A172 (cell line): ENCODE measurements at places on chromosomes 2 and 18. TPM values are rescaled to one million over a fixed set of nuclear protein-coding genes. Genes with fewer than 3 reads are reported as not detected.
A peak's percentile ranks its signal among the peaks of the same experiment; 100 is the strongest.

HAAO gene
- total RNA-seq = not detected in 2 replicates

SLC16A14 gene
- total RNA-seq = not detected in 2 replicates

UGT1A1 gene
- not detected in 2 replicates for total RNA-seq

CD207 gene
- total RNA-seq = 0.14 TPM in 1 of 2 replicates, not detected in the other

HNMT gene
- 22.6 and 32.8 TPM in 2 replicates for total RNA-seq

C1QL2 gene
- total RNA-seq = not detected in 2 replicates

MYL1 gene
- total RNA-seq = 0.24 TPM in 1 of 2 replicates, not detected in the other

DTNA gene
- total RNA-seq = 18.8 and 20.9 TPM in 2 replicates

HIBCH gene
- total RNA-seq = 23.0 and 25.8 TPM in 2 replicates

GCG gene
- not detected in 2 replicates for total RNA-seq

COX5B gene
- 238 and 344 TPM in 2 replicates for total RNA-seq

CELF4 gene
- total RNA-seq = not detected in 2 replicates

DNA sequence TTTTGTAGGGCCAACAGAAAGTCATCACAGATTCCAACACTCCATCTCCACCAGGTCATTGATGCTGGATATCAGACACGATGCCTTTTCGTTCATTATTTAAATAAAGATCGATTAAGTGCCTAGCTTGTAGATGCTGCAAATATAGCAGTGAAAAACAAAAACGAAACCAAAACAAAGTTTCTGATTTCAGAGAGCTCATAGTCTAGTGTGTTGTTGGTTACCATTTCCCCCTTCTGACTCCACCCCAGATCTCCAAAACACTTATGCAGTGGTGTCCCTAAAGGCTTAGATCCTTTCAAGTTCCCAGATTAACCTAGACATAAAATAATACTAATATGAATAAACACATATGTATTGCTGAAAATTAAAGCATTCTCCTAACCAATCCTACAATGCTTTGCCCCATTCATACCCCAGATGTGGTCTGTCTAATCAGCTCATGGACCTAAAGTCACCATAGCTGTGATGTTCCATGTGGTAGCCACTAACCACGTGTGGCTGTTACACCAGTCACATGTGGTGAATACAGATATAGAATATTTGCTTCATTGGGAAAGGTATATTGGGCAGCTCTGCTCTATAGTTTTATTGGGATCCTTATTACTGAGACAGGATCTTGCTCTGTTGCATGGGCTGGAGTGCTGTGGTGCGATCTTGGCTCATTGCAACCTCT is 787.2 kb downstream of the TDRD15 start:
- DNase-seq = no peak

- DNase-seq = peak; percentile 96
Measured at GRCh38 chr2:37688771-37689468, 17.5 kb upstream of the CDC42EP3 start.

DNA sequence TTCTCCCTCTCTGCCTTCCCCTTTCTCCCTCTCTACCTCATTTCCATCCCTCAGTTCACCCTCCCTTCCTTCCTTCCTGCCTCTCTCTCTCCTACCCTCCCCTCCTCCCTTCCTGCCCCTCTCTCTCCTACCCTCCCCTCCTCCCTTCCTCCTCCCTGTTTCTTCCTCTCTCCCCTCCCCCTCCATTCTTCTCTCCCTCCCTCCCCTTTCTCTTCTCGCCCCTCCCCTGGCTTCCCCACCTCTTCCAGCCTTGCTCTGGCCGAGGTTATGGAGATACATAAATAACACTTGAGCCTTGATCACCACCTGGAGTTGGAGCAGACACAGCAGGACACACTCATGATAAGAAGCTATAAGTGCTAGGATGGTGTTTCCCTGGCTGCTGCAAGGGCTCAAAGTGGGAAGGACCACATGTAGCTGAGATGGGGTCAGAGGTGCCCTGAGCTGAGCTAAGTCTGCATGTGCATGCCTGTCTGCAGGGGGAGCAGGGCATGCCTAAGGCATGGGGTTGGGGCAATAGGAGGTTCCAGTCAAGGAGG is 326.1 kb upstream of the HS6ST1 start:
- DNase-seq = no peak

DNA sequence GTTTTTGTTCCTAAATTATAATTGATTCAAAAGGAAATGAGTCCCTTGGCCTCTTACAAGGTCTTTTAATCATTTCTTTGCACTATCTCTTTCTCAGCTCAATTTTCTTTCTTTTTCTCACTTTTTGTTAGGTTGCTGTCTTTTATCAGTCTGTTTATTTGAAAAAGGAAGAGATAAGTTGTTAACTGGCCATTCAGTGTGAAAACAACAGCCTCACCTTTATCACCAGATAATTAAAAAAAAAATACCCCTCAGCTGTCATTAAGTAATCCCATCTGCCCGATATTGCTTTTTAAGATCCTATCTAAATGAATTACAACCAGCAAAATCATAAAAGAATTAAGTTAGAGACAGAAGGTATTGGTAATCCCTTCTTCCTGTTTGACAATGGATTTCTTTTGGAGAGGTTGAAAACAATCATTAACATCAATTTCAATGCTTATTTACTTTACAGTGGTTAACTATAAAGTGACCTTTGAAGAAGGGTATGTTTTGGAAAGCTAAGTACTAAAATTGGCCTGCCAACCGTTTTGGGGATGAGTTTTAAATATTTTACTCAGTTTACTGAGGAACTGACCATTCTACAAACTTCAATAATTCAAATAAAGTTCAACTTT is 104.9 kb downstream of the TGIF1 start:
- no peak for DNase-seq

GRCh38 chr2:194566907-194567660 is 1089.9 kb upstream of the SLC39A10 start:
- no peak for DNase-seq

- DNase-seq = peak; percentile 81
Measured at GRCh38 chr2:207473049-207473930, 56.5 kb upstream of the CREB1 start.

GRCh38 chr18:41043876-41044275 is 911.2 kb upstream of the PIK3C3 start:
- DNase-seq = no peak

DNA sequence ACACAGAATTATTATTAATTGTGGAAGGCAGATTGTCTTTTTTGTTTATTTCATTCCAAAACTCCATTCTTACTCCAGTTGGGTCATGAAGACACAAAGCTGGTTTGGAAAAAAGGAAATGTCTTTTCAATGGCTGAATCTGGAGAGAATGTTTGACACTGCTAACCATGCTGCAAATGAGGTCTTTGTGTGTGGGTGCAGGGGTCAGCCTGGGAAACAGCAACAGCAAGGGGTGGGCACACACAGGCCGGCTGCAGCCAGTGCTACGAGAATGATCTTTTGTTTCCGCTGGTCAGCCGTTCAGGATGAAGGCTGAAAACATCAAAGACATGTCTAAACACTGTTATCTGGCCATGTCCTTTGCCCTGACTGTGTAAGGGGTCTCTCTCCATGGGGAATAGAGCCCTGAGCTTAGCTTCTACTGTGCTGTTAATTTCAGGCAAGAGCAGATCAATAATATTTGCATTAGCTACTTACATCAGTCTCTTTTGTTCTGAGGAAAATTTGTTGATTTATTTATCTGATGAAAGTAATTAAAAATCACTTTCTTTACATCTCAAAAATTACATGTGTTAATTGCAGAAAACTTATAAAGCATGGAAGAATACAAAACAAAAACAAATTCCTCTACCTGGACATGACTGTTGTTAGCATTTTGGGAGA is 33.3 kb upstream of the E2F6 start:
- no peak for DNase-seq

DNA sequence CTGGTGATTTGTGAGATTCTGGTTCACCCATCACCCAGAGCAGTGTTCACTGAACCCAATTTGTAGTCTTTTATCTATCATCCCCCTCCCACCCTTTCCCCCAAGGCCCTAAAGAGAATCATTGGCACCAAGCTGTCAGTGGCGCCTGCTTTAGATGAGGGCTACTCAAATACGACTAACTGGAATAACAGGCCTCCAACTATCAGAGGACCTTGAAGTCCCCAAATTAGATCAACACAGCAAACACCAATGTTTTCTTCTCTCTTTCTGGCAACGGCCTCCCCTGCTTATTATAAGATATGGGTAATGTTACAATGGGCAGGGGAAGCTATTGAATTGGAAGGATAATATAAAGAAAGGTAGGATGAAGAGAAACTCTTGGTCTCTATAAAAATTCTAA is 232.3 kb downstream of the SCG2 start:
- no peak for DNase-seq

- no peak for DNase-seq
Measured at GRCh38 chr2:120218181-120218580, 5.0 kb downstream of the TMEM185B start.
